Coronary artery (tissue), 2 donors: ENCODE measurements at places on chromosomes 3 and 15.

DNA sequence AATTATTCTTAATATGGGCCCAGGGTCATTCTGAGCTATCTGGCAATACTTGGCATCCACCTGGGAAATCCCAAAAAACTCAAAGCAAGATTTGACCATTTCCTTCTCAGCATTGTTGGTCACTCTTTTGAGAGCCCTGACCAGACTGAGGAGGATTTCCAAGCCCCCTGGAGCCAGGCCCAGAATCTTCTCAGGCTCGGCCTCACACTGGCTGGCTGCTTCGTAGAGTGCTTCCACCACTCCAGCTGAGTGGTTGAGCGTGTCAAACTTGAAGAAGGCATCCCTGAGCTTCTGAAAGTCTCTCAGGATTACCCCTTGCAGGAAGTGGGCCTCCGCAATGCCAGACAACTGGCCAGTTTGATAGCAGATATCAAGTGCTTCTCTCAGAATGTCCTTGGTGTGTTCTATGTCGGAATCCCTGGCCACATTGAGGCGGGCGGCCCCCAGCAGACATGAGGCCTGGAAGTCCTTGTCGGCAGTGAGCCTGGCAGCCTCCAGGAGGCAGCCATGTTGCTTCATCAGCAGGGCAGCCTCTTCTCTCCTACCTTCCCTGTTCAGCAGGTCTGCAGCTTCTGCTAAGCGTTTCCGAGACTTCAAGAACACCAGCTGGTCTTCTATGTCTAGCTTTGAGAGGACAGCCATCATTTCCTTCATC lies 68.9 kb upstream of the DCLK3 start:
- DNase-seq = no peak

DNA sequence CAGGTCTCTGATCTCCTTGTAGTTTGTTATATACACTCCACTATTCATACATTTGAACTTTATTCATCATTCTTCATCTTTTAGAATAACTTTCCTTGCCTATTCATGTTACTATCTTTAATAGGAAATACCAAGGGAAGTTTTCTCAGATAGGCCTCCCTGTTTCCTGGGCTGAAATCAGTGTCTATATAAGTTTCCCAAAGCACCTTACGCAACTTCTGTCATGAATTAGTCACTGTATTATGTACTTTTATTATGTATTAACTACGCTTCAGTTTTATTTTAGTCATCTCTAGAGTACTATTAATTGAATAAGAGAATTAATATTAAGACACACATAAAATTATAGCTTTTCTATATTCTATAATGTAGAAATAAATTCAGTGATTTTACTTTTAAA lies 1481.5 kb downstream of the OTOL1 start:
- no peak for DNase-seq

DNA sequence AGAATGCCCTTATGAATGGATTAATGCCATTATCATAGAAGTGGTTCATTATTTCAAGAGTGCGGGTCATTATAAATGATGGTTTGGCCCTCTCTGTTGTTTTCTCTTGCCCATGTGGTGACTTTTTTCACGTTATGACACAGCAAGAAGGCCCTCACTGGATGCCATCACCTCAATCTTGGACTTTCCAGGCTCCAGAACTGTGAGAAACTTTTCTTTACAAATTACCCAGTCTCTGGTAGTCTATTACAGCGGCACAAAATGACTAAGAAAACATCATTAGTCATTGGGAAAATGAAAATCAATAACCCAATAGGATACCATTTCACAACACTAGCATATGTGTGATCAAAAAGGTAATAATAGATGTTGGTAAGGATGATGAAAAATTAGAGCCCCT lies 119.0 kb upstream of the LPP start:
- DNase-seq = no peak

DNA sequence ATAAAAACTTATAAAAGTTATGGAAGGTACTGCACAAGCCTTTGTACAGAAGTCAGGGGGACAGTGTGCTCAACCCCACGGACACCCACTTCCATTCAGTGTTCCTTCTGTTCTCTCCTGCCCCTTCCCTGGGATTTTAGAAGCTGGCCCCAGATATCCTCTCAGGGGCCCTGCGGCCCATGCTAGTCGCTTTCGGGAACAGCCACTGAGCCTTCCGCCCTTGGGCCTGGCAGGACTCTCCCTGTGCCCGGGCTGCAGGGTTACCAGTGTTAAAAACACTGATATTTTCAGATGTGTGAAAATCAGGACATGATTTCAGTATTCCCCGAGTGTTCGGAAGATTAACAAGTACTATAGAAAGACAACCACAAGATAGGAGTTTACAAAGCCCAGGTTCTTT lies 22.4 kb downstream of the FAN1 start:
- no peak for DNase-seq

DNA sequence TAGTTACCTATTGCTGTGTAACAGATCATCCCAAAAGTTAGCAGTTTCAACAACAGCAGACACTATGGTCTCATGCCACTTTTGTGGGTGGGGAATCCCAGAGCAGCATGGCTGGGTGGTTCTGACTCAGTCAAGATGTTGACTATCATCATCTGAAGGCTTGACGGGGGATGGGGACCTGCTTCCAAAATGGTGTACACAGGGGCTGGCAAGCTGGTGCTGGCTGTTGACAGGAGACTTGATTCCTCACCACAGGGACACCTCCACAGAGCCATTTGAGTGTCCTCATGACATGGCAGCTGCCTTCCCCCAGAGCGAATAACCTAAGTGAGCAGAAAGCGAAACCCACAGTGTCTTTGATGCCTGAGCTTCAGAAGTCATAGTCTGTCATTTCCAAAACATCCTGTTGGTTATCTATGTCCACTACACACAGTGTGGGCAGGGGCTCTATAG lies 19.1 kb downstream of the DNAJB8 start:
- no peak for DNase-seq

GRCh38 chr3:146503461-146504202 lies 34.3 kb upstream of the PLSCR2 start:
- DNase-seq = no peak

DNA sequence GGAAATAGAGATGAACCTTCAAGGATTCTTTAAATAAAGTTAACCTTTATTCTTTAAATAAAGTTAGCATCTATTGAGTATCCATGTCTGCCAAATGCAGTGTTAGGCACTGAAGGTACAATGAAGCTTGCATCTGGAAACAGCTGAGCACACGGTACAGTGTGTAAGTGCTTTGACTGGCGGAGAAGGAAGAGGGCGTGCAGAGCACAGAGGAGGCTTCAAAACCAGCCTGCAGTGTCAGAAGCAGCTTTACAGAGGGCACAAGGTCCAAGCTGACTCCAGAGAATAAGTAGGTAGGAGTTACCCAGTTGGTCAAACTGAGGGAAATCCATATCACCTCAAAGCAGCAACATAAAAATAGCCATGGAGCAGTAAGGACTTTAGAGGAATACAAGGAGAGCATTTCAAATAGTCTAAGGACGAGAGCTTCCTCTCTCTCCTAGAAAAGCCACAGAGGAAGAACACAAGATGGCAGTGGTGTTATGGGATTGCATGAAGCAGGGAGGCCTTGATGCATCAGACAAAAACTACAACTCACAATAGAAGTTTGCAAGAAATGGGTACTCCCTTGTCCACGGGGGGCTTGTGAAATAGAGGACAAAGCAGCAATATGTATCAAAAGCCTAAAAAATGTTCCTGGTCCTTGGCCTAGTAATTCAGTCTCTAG lies 60.3 kb upstream of the PPP2R3A start:
- DNase-seq = no peak

GRCh38 chr3:10772271-10773161 lies 43.5 kb upstream of the SLC6A11 start:
- DNase-seq = peak; percentile 47

DNA sequence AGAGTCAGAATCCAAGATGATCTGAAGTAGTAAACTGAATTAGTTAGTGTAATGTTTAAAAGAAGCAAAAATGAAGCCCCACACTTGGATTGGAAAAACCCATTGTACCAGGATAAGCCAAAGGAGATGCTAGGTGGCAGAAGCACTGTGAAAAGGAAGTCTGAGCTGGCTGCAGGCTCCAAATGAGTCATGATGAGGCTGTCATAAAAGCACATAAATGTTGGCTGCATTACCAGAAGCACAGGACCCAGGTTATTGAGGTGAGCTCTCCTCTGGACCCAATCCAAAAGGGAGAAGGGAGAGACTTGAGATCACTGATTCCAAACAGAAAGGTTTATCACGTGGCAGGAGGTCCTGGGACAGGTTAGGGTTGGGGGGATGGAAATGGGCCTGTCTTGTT lies 3.2 kb upstream of the ACAN start:
- DNase-seq = no peak

DNA sequence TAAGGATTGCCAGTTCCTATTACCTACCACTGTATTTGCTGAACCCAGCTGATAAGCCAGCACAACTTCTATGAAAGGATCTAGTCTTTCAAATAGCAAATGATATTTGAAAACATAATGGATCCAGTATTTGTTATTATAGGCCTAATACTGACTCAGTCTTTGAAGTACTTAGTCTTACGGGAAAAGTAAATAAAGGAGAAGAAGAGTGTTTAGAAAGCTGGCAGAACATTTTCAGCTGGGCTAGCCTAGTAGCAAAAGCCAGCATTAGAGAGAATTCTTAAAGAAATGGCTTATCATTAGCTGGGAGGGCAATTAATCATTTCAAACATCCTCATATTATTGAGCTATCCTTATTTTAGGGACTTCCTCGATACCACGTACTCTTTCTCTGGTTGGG lies 101.4 kb upstream of the GOLIM4 start:
- no peak for DNase-seq

- no peak for DNase-seq
Observed at GRCh38 chr3:96959901-96960641, 145.7 kb downstream of the EPHA6 start.
